ENCODE measurements at places on chromosomes 3 and 15.

GRCh38 chr3:186413615-186414415, 51.8 kb upstream of the DGKG start:
- DNase-seq = no peak

- no peak for DNase-seq
These were observed 35.9 kb upstream of the CMSS1 start for GRCh38 chr3:99781761-99782160.

DNA sequence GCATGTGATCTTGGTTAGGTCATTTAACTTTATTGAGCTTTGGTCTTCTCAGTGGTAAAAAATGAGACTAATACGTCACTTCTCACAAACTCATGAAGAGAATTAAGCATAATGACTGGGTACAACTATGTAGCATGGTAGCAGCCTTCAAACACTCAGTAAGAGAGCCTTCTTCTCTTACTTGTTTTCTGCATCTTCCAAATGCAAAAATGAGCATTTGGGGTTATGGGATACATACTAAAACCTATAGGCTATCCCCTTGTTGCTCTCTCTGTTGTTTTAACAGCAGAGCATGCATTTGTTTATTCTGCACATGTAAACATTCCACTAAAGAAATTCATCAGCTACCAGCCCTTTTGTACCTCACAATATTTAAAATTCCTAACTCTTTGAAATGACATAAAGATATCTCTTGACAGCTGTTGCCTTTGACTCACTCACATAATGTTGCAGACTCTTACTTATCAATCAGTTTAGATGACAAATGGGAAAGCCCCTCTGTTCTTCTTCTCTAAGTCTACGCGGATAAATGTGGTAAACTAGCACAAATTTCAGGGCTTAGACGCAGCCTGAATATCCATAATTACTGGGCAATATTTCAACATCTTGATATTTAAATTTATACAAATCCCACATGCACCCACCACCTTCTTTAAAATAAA, 327.3 kb upstream of the SATB1 start:
- no peak for DNase-seq

DNA sequence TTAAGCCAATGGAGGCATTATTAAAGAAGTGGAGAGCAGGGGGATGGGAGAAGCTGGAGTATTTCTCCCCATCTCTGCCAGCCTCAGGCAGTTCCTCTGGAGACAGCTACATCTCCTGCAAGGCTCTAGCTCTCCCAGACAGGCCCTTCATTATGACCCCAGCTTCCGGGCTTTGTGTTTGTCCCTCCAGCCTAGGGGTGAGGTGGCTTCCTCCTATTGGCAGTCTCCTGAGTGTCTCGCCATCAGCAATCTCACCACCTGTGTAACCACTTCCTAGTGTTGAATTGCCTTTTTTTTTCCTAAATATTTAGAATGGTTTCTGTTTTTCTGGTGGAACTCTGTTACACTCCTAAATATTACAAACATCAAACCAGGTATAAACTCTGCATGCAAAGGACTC, 122.3 kb downstream of the FAM174B start:
- DNase-seq = no peak

DNA sequence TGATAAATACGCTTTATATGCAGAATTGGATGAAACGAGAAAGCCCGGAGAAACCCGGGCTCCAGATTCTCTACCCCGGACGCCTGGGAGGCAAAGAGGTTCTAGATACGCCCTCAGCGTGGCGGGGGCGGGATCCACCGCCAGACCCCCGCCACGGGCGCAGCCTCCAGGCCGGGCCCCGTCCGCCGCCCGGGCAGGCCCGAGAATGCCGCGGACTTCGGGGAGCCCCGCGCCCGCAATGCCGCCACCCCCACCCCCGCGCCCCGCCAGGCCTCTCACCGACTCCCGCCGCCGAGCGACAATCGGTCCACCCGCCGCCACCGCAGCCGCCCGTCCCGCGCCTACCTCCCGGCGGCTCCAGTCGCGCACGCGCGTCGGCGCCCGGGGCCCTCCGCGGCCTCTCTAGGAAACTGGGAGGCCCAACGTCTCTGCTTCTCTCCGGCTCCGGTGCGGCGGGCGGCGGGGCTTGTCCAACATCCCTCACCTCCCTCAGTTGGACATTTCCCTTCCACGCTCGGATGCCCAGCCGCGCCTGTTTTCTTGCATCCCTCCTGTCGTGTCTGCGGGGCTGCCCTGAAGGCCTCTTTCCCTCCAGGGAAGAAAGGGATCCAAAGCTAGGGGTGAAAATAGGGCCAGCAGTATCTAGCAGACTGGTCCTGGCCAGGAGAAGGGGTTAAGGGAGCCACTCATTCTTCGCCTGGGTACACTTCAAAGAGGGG, at the start of gene ZNF445:
Gene ZNF445, minus strand, starts transcription at position 359 of the 719 bp plus-strand sequence. CDS start 22,121 bp downstream, outside the sequence.
- DNase-seq = peak; percentile 44

DNA sequence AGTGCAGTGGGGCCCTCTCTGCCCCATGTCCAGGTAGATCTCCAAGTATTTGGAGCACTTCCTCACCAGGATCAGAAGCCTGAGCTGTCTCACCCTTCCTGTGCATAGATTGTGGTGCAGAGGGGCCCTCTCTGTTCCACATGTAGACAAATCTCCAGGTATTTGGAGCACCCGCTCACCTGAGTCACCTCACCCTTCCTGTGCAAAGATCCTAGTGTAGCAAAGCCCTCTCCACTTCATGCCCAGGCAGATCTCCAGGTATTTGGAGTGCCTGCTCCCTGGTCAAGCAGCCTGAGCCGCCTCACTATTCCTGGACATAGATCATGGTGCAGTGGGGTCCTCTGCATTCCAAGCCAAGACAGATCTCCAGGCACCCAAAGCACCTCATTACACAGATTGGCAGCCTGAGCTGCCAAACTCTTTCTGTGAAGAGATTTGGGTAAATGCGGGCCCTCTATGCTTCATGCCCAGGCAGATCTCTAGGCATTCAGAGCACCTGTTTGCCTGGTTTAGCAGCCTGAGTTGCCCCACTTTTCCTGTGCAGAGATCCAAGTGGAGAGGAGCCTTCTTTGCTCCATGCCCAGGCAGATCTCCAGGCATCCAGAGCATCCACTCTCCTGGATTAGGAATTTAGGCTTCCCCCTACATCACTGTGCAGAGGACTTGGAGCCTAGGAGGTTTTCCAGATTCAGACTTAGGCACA, 249.8 kb downstream of the AGBL1 start:
- DNase-seq = no peak

DNA sequence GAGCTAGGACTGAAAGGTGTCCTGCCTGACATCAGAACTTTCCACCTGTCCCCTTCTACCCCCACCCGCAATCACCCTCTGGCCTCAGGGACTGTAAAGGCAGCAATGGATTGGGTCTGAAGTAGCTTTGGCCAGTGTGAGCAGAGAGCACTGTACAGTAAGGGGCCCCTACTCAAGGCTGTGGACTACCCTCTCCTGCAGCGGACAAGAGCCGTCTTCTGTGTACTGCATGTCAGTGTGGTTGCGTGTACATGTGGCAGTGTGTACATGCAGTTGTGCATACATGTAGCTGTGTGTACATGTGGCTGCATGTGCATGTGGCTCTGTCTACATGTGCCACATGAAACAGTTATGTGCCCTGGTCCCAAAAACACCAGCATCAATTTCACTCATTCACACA, 205.9 kb upstream of the LINGO1 start:
- no peak for DNase-seq

DNA sequence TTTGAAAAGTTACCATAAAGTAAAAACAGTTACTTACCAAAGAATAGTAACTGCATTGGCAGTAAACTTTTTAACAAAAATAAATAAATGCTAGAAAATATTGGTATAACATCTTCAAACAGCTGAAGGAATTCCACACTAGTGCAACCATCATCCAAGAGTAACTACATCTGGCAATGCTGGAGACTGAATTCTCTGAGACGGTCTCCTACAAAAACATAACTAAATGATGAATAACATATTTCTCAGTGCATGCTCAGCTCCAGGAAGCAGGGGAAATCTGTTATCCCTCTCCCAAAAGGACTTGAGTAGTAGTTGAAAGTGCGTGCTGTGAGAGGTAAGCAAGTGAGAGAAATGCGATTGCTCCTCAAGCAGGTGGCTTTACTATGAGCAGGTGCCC, 526.8 kb upstream of the CCDC54 start:
- DNase-seq = no peak

- no peak for DNase-seq
These were observed 165.6 kb downstream of the GMNC start for GRCh38 chr3:190696777-190697501.

DNA sequence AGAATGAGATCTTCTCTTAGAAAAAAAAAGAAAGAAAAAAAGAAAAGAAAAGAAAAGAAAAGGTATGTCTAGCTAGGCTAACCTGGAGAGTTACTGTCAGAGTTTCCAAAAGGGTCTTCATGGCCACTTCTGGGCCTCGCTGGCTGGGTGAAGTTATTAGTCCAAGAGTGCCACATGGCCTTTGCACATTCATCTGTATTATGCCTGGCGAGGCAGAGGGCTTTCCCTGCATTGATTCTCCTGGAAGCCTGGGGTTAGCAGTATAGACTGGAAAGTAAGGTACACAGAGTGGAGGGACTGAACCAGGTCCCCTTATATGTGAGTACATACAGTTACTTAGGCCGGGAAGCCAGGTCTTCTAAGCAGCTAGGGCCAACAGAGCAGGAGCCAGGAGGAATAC, 54.8 kb upstream of the CGNL1 start:
- DNase-seq = no peak

DNA sequence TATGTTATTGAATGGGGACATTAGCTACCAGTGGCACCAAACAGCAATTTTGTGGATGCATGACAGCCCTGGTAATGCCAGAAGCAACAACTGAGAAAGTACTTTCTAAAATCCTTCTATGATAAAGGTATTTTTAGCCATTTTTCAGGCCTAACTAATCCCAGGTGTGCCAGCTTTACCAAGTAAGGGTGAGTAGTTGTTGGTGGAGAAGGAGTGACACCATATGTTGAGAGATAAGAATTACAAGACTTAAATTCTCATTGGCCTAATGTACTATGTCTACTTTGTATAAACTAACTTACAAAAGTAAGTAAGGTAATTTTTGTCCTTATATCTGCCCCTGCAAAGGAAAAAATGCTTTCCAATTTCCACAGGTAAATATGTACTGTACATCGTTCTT, 4.1 kb upstream of the COX17 start:
- no peak for DNase-seq

DNA sequence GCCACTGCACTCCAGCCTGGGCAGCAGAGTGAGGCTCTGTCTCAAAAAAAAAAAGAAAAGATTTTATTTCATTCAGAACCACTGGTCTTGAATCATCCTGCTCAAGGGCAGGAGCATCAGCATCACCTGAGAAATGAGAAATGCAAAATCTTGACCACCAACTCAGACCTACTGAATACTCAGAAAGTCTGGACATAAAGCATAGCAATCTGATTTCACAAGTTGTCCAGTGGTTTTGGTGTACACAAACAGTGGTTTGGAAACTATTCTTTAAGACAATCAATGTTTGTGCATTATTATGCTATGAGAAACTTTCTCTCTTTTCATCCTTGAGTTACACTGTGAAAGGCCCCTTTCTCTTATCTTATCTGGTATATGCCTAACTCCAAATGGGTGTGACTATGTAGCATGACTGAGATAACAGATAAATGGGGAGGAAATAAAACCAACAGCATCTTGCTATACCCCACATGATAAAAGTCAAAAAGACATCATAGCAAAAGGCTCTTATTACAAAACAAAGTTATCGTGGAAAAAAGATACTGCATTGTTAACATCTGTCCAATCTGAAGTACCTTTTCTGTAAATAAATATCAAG, 174.2 kb upstream of the STT3B start:
- no peak for DNase-seq

DNA sequence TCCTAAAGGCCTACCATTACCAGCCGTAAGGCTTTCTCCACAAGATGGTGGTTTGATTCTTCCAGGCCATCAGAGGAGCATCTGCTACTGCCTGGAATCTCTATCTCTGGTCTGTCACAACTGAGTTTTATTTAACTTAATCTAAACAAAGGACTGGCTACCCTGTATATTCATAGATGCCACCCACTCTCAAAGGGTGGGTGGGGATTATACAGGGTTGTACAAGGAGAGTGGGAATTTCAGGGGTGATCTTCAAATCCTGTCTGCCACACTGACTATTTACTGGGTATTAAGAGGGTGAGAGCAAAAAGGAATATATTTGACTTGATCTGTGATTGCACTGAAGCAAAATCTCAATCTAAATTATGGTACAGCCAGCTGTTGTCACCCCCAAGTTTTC, 253.3 kb downstream of the MBNL1 start:
- DNase-seq = no peak

GRCh38 chr3:32398531-32398930, 6.9 kb downstream of the CMTM7 start:
- no peak for DNase-seq

GRCh38 chr3:32557640-32558352, 12.9 kb downstream of the DYNC1LI1 start:
- no peak for DNase-seq

GRCh38 chr3:194370753-194371152, 1.2 kb upstream of the LRRC15 start:
- no peak for DNase-seq

DNA sequence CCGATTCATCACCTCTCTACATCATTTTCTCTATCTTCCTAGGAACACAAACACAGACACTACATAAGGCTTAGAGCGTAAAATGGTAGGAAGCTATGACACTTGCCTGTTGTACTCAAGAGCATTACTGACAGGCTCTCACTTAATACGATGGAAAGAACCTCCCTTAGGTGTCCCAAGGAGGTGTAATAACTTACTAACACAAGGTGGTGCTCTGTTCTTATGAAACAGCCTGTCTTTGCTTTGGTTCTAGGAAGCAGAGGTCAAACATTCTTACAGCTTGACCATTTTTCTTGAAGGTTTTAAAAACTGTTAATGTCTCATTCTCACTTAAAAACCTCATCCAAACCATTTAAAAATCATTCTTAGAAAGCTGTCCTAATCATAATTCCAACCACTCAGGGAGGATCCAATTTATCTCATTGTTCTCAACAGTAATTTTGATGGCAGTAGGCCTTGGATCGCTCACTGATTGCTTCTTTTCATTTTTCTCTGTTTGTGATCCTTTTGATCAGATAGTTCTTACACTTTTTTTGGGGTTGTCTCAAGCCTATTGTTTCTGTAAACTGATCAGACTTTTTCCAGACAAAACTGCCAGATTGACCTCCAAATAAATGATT, 317.8 kb upstream of the AGTR1 start:
- DNase-seq = no peak

Measured in activated CD8-positive, alpha-beta memory T cell treated with anti-CD3 and anti-CD28 coated beads for 48 hours (primary cell).